Ammon's horn (tissue), 1 donor: ENCODE measurements at places on chromosomes 7 and 10.

DNA sequence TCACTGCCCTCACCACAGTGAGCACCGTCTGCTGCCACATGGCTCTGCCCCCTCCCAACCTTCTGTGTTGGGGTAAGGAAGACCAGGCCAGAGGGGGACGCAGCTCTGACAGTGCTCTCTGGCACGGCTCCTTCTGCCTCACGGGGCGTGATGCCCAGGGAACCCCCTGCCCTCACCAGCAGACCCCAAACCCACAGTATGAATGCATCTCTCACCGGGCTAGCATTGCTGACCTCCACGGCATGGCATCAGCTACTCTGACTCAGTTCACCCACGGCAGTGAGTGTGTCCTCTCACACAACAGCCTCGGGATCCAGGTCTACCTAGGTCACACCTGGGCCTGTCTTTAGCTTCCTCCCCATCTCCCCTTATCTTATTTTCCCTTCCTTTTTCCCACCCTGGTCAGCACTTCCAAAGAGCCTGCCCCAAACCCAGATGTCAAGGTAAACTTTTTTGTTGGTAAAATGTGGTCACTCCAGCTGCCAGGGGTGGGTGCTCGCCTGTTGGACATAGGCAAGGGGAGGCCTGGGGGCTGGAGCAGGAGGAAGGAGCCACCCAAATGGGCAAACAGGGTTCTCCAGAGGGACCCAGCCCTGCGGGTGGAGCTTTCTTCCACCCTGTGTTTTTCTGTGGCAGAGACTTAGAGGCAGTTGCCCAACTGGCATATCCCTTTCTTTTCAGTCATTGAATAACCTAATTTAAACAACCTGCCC lies 4.4 kb downstream of the CALML3 start:
- DNase-seq, result no peak

GRCh38 chr7:93212881-93213280 lies 13.4 kb downstream of the HEPACAM2 start:
- DNase-seq, result no peak

DNA sequence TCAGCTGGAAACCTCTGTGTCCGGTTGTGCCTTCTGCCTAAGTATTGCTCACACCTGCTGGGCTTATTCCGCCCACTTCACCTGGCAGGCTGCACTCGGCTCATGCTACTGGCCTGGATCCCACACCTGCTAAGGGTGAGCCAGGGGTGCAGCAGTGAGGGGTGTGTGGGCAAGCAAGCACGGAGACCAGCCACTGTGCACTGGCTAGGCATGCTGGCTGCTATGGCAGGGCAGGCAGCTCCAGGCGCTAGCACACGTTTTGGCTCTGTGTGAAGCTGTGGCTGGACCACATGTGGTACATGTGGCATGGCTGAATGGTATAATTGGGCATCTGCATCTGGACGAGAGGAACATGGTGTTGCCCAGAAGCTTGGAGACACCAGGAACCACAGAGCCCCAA lies 940.7 kb downstream of the NRG3 start:
- no peak for DNase-seq

GRCh38 chr7:135459951-135460567 lies 49.8 kb downstream of the CNOT4 start:
- DNase-seq, result no peak

- DNase-seq, result no peak
Measured at GRCh38 chr7:36262309-36263094, 109.4 kb downstream of the EEPD1 start.

DNA sequence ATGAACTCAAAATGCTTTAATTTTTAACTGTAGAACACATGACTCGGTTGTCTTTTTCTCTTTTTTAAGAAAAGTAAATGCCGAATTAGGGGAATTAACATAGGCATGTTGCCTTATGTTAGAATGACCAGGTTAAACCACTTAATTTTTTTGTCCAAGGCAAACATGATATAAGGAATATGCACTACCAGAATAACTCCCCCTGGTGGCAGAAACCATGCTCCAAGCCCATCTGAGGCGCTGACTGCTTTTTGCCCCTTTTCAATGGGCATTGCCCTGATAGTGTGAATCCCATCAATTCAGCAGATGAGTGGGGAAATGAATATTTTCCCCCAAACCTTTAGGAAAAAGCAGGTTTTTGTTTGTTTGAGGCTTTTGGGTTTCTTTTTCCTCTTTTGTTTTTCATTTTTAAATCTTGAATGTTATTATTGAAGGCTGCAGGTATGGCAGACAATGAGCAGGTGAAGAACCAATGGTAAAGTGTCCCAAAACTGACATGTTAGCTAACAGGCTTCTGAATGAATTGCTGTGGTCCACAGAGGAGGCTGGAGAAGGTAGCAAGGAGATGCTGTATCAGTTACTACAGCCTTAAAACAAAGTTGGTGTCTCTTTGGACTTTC lies 284.3 kb downstream of the SORCS3 start:
- DNase-seq, result peak; percentile 53

DNA sequence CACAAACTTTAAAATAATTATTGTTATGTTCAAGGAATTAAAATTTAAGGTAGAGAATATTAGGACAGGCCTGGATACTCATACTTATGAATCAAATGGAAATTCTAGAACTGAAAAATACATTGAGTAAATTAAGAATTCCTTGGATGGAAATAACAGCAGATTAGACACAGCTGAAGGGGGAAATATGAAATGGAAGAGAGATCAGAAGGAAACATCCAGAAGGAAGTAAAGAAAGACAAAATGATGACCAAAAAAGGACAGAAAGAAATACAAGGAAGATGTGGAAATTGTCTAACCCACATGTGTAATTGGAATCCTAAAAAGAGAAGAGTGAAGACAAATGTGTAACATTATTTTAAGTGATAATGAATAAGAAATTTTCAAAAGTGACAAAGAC lies 128.9 kb downstream of the ATRNL1 start:
- DNase-seq, result no peak

GRCh38 chr7:69814421-69814962 lies 216.2 kb downstream of the AUTS2 start:
- peak; percentile 89 for DNase-seq

DNA sequence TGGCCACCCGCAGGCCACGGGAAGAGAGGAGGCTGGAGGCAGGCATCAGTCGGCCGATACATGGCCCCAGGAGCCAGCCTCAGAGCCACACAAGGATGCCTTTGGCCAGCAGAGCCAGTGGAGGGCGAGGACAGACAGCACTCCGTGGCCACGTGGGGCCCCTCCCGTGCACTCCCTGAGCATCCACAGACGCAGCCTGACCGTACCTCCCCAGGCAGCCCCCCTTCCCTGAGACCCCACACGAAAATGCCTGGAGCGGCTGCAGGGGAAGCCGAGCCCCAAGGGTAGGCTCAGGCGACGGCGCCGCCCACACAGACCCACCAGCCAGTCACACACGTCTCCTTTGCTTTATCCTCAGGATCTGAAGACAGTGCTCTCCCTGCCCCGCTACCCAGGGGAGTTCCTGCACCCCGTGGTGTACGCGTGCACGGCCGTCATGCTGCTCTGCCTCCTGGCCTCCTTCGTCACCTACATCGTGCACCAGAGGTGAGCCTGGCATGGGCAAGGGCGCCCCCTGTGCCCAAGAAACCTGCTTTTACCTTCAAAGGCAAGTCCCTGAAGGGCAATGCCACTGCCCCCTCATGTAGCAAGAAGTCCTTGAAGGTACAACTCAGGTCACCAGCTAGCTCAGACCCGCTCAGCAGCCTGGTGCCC lies 9.0 kb downstream of the ADGRA1 start:
- no peak for DNase-seq

DNA sequence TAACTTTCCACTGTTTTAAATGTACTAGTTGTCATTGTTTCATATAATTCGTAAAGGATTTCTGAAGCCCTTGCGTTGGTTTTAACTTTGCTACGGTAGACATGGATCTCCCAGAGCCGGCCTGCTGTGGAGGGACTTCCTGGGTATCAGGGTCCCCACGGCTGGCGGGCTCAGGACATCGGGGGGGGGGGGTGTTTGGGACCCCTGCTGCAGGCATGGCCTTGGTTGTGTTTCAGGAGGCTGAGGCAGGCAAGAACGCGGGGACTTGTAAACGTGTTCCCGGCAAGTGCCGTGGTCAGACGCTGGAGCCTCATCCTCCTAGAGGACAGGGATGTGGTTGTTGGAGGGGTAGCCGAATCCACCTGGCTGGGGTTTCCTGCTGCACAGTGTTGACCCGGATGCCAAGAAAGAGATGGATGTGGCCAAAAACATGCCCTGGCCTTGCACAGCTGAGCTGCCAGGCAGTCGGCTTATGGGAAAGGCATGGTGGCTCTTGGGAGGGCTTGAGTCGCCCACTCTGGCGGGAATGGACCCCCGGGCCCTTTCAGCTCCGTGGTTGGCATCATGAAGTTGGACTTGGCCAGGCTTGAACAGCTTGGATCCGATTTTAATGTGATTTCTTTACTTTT lies 21.4 kb upstream of the CHST12 start:
- no peak for DNase-seq

- DNase-seq, result no peak
Measured at GRCh38 chr7:34011017-34011695, 105.8 kb downstream of the BMPER start.
